CD4-positive, alpha-beta T cell treated with Interleukin-15 for 1 hour (primary cell): ENCODE measurements at places on chromosomes 2 and 18.

- no peak for DNase-seq
Observed at GRCh38 chr2:223648755-223649154, 46.6 kb upstream of the SCG2 start.

GRCh38 chr2:69600425-69600824 is 43.1 kb downstream of the AAK1 start:
- DNase-seq = no peak

DNA sequence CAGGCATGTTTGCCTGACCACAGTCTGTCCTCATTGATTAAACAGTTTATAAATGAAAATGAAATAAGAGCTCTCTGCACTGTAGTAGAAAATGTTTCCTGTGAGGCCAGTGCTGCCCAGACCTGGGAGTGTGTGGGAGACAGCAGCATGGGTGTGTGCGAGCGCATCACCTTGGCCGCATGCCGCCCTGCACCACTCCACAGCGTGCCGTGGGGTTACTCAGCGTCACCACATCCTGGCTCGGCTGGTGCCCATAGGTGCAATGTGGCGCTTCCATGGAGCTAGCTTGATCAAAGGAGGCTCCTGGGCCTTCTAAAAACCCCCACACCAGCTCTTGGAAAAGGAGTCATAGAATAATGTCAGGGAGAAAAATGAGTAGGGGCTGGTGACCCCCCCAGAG is 76.0 kb upstream of the EPC2 start:
- DNase-seq = no peak

DNA sequence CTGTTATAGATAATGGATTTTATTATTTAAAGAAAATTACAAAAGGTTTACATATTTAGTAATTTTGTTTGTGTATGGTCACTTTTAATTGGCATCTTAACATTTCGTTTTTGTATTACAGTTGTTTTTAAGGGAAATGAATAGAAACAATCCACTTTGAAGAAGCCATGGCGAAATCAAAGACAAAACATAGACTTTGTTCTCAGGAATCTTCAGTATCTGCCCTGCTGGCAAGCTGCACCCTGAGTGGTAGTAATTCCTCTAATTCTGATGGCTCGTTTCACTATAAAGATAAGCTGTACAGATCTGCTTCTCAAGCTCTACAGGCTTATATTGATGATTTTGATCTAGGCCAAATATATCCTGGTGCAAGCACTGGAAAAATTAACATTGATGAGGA is 2.7 kb downstream of the C18orf54 start:
- no peak for DNase-seq

GRCh38 chr2:154710685-154711084 is 12.2 kb downstream of the KCNJ3 start:
- no peak for DNase-seq

GRCh38 chr2:128584296-128584890 is 265.7 kb upstream of the HS6ST1 start:
- no peak for DNase-seq

DNA sequence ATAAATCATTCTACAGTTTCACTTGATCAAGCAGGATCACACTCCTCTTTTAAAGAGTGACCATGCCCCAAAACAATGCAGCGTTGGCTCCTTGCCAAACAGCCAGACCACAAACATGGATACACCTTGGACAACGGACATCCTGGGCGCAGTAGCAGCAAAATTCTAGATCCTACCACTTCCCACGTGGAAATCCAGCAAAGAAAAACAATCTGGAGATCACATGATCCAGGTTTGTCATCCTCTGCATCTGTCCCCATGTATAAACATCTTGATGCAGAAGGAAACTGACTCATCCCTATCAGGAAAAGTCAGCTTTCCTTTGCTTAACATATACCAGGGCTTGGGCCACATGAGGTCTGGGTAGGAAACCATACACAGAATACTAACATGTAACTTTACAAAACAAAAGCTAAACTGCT is 53.1 kb downstream of the ZNF521 start:
- DNase-seq = no peak

GRCh38 chr2:113741091-113741490 is 15.4 kb downstream of the SLC35F5 start:
- DNase-seq = no peak

GRCh38 chr18:37588289-37588688 is 22.7 kb upstream of the CELF4 start:
- DNase-seq = no peak

DNA sequence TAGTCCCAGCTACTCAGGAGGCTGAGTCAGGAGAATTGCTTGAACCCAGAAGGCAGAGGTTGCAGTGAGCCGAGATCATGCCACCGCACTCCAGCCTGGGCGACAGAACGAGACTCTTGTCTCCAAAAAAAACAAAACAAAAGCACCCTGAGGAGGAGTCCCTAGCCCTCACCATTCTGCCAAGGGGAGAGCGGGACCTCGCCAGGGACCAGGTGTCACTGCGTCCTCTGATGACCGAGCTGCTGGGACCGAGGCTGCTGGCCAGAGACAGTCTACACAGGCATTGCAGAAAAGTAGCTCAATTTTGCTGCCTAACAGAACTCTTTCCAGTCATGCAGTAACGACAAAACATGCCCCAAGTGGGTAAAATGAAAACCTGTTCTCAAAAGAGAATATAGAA is 18.4 kb downstream of the NCK2 start:
- DNase-seq = no peak

DNA sequence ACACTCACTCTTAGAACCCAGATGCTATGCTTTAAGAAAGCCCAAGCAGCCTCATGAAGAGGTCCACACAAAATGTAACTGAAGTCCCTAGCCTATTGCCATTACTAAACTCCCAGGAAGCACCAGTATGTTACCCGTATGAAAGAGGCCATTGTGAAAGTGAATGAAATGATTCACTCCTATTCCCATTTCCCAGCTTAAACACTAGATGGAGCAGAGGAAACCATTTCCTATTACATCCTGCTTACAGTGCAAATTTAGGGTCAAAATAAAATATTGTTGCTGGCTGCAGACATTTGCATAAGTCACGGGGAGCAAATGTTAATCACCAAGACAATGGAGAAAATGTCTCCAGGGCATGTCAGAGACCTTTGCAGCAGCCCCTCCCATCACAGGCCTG is 989.7 kb upstream of the CRIM1 start:
- no peak for DNase-seq

GRCh38 chr2:141741652-141742051 is 389.2 kb downstream of the LRP1B start:
- DNase-seq = no peak

GRCh38 chr2:48694149-48694548 is 61.4 kb downstream of the LHCGR start:
- DNase-seq = no peak

GRCh38 chr18:7677001-7677400 is 109.9 kb downstream of the PTPRM start:
- no peak for DNase-seq

DNA sequence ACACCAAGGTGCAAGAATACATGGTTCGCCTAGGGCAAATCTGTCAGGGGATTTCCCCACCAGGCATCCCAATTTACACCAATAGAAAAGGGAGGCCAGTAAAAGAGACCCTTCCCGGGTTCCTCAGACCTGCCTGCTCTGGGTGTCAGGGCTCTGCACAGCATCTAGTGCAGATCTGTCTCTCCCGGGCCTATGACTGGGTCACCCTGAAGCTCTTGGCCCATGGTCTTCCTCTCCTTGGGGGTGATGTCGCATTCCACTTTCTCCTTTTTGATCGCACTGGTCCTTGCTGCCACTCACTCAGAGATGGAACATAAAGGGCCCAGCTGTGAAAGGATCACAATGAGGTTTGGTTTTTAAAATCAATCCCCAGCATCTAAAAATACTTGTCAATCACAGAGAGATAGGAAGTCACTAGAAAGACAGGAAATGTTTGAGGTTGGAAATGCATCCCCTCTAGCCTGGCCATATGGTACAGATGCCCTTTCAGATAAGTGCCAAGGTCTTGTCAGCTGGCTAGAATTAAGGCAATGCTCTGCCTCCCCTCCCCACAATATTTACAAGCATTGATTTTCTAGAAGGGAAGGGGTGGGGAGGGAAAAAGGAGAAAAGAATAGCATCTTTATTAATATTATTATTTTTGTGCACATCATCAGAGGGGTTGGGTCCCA is 34.9 kb upstream of the AFTPH start:
- DNase-seq = no peak

DNA sequence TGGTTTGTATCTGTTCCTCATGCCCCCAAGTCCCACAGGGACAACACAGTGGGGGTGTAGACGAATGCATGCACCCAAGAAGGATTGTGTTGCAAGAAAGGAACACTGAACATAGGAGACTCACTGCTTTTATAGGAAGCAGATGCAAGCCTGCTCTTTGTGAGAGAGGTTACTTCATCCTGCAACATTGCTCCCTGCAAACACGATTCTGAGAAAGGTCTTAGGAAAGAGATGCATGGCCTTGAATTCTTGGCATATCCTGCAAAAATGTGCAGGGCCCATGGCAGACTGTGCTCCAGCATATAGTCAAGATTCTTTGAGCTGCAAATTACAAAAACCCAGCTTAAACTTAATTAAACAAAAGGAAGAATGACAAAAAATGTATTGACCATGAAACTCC is 312.2 kb upstream of the MGAT5 start:
- no peak for DNase-seq

DNA sequence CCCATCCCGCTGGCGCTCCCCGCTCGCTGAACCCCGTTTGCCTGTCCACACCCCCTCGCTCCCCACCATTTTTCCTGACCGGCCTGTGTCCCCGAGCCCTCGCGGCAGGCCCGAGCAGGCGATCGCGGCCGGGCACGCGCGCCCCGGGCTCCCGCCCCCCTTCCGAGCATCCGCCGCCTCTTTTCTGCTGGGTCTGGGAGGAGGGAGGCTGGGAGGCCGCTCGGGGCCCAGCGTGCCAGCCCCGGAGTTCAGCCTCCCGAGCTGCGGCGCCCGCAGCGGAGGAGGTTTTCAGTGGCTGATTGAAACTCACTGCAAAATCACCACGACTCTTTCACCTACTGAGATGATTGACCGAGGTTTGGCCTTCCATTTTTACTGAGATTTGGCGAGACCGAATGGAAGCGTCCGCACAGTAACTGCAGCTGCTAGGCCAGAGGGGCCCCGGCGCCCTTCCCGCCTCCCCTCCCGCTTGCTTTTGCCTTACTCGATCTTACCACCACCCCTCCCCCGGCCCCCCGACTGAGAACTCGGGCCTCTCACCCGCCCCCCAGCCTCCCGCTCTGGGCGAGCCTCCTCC is 4.8 kb downstream of the SOX11 start:
- DNase-seq = no peak

- no peak for DNase-seq
Observed at GRCh38 chr18:12474876-12475275, 67.1 kb downstream of the PRELID3A start.

- no peak for DNase-seq
Observed at GRCh38 chr18:11266781-11267480, 117.6 kb upstream of the PIEZO2 start.

GRCh38 chr2:201962774-201963562 is 70.7 kb upstream of the FZD7 start:
- no peak for DNase-seq

- peak; percentile 27 for DNase-seq
Observed at GRCh38 chr2:222318026-222318711, 19.4 kb upstream of the PAX3 start.

DNA sequence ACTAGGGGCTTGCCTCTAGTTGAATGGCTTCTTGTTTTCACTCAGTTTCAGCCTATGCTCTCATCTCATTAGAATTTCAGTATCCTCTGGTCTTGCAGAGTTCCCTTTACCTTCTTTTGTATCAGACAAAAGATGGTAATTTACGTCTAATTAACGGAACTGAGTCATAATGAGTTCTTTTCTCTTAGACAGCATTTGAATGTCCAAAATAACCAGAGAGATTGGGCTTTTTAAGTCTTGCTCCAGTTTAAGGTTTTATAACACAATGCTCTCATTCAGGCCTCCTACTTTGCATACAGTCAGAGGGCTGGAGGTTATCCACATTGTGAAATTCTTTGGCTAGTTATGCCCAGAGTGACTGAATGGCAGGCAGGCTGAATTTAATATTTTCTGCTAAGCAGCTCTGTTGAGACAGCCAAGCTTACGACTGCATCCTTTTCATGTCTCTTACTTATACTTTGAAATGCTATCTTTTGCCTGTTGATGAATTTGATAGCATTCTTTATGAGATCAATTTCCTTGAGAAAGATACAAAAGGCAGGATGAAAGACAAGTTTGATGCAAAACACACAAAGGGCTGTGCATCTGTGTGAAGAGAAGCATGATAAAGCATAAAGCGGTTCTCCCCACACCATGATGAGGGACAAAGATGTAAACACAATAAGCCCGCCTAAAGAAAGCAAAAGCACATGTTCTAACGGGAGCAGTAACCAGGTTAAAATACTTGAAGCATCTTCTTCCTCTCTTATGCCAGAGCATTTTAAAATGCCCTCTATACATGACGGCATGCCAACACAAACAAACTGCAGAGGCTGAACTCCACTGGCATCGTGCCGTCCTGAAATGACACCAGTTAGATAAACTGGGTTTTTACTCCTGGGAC is 90.0 kb downstream of the CDH2 start:
- no peak for DNase-seq

- no peak for DNase-seq
Observed at GRCh38 chr2:171742760-171743159, 55.5 kb downstream of the DYNC1I2 start.

DNA sequence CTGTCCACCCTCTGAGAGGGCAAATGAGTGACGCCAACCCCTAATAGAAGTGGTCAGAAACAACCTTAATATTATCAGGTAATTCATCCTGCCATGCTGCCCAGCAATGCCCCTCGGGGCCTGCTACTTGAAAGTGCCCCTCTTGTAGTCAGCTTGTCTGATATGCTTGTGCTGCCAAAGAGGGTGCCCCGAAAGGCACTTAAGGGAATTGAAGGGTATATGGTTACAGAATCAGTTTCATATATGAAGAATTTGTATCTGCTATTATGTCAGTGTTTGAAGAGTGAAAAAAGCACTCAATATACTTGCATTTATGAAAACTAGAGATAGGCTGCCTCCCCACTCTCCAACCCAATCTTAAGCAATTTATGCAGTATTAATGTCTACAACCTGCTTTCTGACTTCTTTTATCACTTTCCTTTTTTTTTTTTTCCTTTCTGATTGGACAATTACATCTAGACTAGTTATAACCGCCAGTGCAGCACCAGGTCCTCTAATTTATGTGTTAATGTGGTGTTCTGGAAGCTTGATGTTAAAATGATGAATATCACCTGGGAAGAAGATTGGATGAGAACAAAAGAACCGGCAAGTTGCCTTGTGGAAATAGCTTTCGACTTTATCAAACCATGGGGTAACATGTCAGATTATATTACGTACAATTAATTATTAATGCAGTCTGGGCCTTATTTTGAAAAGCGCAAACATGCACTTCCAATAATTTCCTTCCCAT is 646.9 kb upstream of the ACVR2A start:
- no peak for DNase-seq

- DNase-seq = no peak
Observed at GRCh38 chr2:222859786-222860612, 837 bp upstream of the ACSL3 start.

GRCh38 chr2:12320991-12321641 is 395.6 kb upstream of the TRIB2 start:
- DNase-seq = no peak

DNA sequence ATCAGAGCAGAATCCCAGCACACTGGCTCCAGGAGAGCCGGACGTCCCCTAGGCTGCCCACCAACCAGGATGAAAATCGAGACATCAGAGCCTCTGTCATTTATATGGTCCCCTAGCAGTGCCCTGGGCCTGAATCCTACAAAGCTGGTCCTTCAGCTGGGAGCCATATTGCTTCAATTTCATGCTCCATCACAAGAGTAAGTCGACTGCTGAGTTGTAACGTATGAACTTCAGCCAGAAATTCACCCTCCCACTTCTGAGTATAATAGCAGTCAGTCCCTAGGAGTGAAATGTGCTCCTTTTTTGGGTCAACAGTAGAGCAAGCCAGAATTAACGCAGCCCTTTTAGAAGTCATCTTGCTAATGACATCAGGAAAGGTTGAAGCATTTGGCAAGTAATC is 126.4 kb downstream of the CCBE1 start:
- DNase-seq = no peak
